ENCODE measurements at places on chromosomes 6 and 20.
A peak's percentile ranks its signal among the peaks of the same experiment; 100 is the strongest.

- no peak for DNase-seq
These were observed 445.3 kb upstream of the FLRT3 start for GRCh38 chr20:14782731-14783130.

DNA sequence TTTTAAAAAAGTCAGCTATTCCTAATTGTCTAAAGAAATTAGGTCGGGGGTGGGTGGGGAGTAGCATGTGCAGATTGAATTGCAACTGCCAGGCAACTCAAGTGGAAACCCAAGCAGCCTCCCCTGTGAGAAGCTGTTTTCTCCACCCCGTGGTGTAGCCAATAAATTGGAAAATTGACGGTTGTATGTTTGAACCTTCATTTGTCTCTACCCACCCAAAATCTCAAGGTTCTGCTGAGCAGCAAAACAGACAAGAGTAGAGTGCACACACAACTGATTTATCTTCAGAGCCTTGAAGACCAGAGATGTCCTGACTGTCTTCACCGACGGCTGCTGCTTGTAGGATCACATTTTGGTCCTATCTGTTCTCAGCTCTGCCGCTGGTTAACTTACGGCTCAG is 88.5 kb downstream of the DTD1 start:
- DNase-seq = no peak

DNA sequence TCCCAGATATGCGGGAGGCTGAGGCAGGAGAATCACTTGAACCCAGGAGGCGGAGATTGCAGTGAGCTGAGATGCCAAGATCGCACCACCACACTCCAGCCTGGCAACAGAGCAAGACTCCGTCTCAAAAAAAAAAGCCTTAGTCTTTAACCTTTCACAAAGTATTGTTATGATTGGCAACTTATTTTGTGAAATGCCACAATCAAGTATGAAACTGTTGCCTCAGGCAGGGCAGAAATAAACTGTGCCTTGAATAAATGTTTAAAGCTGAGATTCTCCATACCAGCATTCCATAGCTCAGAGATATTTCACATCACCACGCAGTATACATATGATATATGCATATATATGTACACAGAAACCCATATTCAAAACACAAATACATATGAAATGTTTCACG is 120.1 kb upstream of the CCDC28A start:
- DNase-seq = no peak

DNA sequence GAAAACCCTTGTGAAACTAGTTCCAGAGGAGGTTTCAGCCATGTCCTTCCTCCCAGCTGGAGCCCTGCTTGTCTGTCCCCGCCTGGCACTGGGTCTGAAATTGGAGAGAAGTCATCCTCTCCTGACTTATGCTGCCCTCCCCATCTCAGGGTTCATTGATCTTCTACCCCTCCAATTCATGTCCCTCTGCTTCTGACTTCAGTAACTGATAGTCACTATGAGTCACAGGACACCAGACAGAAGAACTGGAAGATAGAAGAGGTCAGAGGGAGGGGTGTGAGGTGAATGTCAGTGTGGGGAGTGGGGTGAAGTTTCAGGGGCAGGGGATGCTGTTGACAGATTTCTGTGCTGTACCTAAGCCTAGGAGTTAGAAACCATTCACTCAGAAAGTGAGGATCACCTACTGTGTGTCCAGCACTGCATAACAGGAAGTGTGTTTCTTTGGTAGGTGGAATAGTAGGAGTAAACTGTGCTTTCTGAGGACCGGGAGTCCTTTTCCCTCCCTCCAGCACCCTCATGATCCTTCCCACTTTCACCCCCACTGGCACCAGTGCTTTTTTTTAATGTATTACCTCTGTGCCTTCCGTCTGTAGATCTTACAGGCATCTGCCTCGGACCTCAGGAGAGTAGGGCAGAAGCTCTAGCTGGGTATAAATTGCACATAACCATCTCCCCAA is 627 bp upstream of the RPP21 start:
- no peak for DNase-seq

DNA sequence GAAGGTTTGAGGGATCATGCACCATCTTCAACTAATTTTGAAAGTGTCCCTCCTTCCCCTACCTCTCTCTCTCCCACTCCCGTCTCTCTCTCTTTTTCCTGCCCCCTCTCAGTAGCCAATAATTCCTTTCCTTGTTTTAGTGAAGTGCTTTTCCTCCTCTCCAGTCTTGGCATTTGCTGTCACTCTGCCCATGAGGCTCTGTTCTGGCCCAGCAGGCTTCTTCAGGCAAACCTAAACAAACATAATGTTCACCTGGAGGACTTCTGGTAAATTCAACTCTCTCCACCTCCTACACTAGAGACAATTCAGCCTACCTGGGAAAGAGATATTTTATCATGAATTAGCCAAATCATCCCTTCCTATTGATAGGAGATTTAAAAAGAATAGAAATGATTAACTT is 320.4 kb upstream of the RNF24 start:
- DNase-seq = no peak

DNA sequence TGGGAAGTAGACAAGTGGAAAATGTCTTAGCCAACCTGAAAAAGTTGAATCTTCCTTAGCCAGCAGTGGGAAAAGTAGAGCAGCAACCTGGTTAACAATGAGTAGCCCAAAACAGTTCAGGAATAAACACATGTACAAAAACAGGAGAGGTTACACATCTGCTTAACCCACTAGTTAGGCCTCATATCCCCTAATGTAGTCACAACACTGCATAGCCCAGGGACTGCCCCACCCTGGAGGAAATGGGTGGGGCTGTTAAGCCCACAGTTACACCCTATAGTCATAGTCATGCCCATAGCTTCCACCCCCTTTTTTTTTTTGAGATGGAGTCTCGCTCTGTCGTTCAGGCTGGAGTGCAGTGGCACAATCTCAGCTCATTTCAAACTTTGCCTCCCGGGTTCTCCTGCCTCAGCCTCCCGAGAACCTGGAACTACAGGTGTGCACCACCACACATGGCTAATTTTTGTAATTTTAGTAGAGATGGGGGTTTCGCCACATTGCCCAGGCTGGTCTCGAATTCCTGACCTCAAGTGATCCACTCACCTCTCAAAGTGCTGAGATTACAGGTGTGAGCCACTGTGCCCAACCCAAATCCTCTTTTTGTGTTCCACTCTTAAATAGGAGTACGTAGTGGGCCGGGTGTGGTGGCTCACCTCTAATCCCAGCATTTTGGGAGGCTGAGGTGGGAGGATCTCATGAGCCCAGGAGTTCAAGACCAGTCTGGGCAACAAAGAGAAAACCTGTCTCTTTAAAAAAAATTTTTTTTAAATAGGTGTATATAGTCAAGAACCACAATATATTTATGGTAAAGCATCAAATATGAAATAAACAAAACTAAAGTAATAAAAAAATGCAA is 24.5 kb downstream of the ILRUN start:
- DNase-seq = peak; percentile 67

GRCh38 chr6:136987526-136987925 is 57.2 kb downstream of the IL20RA start:
- DNase-seq = no peak

GRCh38 chr6:119960456-119960855 is 610.9 kb upstream of the MAN1A1 start:
- DNase-seq = no peak

- no peak for DNase-seq
These were observed 2.6 kb upstream of the RPS6KA2 start for GRCh38 chr6:166629628-166630027.

GRCh38 chr20:58199469-58199868 is 29.0 kb downstream of the ANKRD60 start:
- DNase-seq = no peak

DNA sequence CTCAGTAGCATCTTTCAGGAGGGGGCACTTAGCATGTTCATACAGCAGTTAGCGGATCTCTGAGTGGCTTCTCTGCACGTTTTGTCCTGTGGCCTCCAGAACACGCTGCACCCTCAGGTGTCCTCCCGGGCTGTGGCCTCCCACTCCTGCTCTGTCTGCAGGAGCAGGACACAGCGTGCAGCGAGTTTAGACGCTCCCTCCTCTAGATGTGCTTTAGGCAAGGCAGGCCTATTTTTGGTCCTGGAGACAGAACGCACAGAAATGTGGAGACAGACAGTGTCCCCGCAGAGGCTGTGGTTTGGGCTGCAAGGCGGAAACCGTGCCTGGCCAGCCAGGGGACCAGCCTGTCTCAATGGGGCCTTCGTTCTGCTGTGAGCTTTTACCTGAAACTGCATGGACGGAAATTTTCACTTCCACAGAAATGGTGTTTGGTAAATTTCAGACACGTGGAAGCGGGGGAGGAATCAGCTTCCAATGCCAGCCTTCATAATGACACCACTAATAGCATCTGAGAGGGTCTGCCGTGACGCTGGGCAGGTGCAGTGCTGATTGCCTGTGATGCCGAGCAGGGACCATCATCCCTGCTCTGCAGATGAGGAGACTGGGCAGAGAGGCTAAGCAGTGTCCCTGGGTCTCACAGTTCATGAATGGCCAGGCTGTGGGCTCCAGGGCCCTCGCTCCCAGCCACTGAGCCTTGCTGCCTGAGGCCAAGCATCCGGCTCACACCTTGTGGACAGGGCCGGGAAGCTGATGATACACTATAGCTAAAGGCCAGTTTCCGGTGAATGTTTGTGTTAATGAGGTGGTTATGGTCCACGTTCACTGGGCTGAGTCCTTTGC is 120.9 kb downstream of the SYCP2 start:
- DNase-seq = peak; percentile 13

GRCh38 chr20:3334156-3334943 is 73.1 kb downstream of the DNAAF9 start:
- no peak for DNase-seq

DNA sequence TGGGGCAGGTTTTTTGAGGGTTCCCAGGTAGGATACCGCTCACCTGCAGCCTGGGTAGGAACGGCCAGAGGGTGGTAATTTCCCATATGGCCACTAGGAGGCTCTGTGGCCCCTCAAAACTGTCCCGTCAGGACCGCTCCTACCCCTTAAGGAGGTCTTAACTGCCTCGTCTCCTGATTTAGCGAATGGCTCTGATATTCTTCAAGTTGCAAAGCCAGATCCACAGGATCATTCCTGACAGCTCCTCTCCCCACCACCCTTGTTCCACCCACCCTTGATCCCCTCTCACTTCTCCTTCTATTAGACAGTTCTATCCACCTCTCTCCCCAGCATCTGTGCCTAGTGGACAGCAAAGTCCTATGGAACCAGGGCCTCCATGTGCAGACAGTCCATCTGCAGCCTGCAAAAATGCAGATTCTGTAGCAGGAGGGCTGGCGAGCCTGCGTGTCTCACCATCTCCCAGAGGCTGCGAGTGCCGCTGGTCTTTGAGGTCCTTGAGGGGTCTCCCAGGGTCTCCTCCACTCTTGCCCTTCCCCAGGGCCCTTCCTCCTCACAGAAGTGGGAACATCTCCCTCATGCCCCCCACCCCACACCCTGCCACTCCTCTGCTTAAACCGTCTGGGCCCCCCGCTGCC is 34.3 kb upstream of the ZBP1 start:
- DNase-seq = peak; percentile 66

GRCh38 chr20:25177890-25178321 is 17.6 kb upstream of the ENTPD6 start:
- DNase-seq = no peak

DNA sequence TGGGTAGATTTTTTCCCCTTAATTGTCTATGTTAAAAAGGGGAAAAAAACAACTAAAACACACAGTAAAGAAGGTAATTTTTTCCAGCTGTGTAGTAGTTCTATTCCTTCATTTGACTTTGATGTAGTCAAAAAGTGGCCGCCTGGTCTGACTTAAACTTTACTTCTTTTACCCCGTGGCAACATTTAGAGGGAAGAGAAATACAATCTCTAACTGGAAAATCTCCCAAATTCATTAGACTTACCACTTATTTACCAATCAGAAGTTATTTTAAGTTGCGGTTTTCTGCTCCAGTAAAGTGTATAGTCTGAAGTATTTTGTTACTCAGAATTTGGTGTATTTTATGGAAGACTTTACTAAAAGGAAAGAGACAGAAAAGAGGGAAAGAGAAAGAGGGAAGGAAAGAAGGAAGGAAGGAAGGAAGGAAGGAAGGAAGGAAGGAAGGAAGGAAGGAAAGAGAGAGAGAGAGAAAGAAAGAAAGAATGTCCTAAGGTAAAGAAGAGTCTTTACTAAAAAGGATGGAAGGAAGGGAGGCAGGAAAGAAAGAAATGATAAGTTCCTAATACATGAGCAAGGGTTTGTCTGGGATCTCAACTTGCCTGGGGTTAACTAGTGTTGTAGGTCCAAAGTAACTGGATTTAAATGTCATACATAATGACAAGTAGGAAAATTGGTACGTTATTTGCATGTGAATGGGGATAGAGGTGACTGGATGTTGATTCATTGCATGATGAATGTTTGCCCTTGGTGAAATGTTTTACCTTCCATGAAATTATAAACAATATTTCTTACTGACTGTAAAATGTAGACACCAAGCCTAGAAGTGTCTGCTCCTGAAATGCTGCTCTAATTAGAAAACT is 135.1 kb downstream of the SAMD5 start:
- DNase-seq = no peak

DNA sequence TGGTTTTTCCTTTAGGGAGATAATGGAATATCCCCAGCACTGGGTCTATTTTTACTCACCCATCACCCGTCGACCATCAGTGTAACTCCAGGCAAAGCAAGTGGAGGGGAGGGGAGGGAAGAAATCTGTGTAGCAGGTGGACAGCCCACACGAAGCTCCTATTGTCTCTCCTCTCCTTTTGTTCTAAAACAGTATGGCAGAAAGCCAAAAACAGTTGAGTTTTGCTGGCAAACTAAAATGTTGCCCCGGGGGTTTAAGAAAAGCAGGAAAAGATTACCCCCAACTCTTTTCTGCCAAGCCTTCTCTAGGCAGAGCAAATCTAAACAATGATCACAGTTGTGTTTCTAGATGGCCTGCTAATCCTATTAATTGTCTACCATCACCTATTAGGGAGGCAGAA is 89.7 kb downstream of the PREP start:
- DNase-seq = no peak

GRCh38 chr6:28985462-28986164 is 19.5 kb downstream of the ZNF311 start:
- no peak for DNase-seq

GRCh38 chr6:34679552-34680253 is 16.9 kb downstream of the ILRUN start:
- no peak for DNase-seq

DNA sequence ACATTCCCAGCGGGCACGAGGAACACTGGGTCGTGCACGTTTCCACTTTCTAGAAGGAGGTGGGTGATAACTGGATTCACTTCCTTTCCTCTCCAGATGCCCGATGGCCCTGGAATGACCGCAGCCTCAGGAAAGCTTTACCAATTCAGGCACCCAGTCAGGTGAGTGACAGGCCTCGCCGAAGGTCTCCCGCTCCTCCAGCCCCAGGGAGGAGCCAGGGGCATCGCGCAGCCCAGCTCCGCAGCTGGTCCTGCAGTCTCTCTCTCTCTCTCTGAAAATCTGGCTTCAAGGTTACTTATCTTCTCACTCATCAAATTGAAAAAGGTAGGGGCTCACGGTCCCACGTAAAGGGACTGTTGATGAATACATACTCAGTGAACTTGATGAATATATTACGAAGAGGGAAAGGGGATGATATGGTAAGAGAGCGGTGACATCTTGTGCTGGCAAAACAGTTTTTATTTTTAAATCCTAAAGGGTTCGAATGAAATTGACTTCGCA is 891 bp downstream of the RIPPLY2 start:
- no peak for DNase-seq
